Panc1 (cell line): ENCODE measurements at places on chromosomes 4 and X. TPM values are rescaled to one million over a fixed set of nuclear protein-coding genes. Genes with fewer than 3 reads are reported as not detected.

DNA sequence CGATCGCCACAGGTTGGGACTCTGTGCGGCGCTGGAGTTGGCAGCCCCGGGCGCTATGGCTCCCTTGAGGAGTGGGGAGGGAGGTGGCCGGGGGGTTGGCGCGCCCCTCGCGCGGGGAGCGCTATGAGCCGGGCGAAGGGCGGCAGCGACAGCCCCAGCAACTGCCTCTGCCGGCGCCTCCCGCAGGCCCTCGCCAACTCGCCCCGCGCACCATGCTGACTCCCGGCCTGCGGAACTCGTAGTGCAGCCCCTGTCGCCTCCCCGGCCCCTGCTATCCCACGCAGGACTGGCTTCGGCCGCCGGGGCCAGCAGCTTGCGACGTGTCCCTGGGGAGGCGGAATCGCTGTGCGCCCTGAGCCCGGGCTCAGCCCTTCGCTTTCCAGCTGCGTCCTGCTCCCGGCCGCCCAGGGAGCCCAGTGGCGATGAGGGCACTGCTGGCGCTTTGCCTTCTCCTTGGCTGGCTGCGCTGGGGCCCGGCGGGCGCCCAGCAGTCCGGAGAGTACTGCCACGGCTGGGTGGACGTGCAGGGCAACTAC lies 415 bp downstream of the SHISA3 start:
- no peak for DNase-seq

- no peak for DNase-seq
Observed at GRCh38 chr4:128603081-128603480, 206.4 kb upstream of the JADE1 start.

Gene NUDT10
- total RNA-seq = not detected

DNA sequence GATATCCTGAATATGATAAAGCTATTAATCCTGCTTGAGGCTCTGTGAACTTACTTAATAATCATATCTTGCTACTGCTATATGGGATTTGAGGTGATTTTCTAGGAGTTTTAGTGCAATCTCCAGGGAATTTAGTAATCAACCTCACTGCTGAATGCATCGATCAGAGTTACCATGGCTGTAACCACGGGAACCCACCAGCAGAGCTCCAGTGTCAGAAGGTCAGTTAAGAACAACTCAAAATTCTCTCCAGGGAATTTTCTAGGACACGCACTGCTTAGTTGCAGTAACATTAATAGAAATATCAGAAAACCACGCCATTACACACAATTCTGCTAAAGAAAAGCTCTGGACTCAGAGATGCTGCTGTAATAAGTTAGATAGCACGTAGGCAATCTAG lies 1477.2 kb upstream of the TENM3 start:
- DNase-seq = no peak

DNA sequence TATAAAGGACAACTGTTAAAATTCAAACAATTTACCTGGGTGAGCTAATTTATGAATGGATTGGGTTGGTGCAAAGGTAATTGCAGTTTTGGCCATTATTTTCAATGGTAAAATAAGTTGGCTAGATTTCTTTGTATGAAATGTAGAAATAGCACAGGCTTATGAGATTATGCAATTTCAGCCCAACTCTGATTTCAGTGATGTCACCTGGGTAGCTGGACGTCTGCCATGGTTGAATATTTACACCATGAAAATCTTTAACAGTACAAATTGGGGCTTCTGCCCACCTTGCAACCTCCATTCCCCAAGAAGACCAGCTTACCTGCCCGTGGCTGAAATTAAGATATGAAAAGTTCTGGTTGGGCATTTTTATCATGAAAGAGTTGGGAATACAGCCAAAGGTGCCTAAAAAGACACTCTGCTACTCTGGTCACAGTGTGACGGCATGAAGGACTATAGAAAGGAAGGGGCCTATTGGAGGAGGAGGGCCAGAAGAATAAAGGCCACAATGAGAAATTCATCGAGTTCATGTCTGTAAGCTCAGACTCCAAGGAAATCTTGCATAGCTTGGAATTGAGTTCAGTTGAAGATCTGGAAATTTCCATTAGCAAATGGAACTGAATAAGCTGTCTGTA lies 29.7 kb downstream of the EGF start:
- DNase-seq = no peak

DNA sequence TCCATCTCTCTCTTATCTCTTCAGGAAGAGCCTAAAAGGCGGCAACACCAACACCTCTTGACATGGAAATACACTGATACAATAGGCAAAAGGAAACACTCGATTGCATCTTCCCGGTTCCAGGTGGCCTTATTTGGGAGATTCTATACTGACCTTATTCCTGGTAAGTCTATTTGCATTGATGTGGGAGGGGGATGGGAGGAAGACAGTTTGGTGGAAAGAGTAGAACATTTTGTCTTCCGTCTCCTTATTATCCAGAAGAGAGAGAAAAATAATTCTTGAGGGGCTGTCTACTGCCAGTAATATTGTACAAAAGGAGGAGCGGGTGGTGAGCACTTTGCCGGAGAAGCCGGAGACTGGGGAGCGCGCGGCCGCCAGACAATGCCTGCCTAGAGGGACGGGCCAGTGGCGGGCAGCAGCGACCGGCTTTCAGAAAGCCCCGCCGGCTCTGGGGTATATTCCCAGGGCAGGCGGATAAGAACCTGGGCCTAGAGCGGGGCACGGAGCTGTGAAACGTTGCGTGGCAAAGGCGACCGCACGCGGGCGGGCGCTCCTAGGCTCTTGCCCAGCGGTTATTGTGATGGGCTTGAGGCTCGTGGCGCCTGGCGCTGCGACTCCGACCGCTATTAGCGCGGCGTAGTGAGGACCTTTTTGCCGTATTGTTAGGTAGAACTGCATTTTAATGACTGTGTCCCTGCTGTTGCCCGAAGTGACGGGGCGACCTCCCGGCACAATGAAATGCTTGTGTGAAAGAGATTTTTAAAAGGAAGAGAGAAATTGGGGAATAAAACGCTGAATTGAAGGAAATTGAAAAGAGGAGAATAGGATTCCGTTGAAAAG lies 518 bp downstream of the PRDM8 start:
- no peak for DNase-seq

DNA sequence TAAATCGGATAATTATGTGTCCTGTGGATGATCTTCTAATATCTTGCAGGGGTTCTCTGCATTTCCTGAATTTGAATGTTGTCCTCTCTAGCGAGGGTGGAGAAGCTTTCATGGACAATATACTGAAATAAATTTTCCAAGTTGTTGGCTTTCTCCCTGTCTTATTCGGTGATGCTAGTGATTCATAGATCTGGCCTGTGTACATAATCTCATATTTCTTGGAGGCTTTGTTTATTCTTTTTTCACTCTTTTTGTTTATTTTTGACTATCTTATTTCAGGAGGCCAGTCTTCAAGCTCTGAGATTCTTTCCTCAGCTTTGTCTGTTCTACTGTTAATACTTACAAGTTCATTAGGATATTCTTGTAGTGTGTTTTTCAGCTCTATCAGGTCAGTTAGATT lies 20.7 kb upstream of the CLGN start:
- DNase-seq = no peak

GRCh38 chr4:68606240-68606639 lies 30.1 kb upstream of the UGT2B17 start:
- no peak for DNase-seq
